Activated CD4-positive, alpha-beta T cell treated with anti-CD3 and anti-CD28 coated beads for 48 hours (primary cell): ENCODE measurements at places on chromosomes 1 and 21.

DNA sequence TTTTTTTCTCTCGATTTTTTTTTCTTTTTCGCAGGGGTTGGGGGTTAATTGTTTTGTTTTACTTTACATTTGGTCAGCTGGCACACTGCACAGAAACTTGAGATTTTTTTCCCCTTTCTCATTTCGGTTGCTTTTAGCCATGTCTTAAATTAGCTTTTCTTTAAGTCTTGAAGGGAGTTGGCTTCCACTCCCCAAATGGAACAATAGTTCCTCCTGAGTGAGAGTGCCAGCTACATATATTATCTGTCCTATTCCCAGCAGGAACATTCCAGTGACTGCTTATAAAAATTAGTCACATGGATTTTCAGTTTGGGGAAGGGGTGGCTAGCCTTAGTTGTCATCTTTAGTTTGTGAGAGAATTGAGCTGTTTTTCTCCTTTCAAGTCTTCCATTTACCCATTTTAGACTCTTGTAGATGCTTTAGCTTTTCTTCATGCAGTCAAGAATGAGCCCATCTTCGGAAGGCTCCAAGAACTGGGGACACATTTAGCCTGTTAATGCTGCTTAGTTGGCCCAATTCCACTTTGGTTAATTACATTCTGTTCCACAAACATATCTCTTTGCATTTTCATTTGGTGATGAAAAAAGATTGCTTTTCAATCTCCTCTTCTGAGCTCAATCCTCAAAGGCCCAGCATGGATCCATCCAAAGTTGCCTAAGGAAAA, 510.1 kb upstream of the CXADR start:
- DNase-seq: no peak

DNA sequence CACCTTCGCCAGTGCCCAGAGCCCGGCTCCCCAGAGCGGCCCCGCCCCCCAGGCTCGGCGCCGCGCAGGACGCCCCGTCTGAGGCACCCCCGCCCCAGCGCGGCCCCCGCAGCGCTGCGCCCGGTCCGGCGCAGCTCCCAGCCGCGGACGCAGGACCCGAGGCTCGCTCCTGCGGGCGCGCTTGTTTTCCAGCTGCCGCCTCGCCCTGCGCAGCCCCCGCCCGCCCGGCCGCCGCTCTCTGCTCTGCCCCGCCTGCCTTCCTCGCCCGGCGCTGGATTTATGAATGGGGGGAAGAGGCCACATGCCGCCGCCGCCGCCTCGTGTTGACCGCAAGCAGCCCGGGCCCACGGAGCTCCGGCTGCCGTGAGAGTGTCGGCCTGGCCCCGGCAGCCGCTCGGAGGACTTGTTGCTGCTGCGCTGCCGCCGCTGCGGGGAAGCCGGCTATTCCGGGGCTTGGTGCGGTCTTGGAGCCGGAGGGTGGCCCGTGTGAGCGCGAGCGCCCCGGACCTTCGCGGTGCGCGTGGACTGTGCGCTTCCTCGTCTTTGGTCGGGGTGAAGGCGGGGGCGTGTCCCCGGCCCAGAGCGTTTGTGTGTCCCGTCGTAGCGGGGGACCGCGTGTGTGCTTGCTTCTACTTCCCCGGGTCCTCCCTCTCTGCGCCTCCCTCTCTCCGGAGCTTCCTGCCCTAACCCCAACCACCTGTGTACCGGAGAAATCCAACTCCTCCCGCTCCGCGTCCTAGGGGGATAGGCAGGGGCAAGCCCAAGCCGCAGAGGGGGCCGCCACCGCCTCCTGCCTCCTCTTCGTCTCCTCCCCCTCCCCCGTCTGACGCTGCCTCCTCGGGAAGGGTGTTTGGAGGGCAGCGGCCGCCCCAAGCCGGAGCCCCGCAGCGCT, 736 bp downstream of the KCNC4 start:
- DNase-seq: peak; percentile 71

- DNase-seq: no peak
Observed at GRCh38 chr1:13507075-13507474, 6.7 kb downstream of the LRRC38 start.

GRCh38 chr1:164320790-164321731, 237.9 kb upstream of the PBX1 start:
- DNase-seq: no peak

DNA sequence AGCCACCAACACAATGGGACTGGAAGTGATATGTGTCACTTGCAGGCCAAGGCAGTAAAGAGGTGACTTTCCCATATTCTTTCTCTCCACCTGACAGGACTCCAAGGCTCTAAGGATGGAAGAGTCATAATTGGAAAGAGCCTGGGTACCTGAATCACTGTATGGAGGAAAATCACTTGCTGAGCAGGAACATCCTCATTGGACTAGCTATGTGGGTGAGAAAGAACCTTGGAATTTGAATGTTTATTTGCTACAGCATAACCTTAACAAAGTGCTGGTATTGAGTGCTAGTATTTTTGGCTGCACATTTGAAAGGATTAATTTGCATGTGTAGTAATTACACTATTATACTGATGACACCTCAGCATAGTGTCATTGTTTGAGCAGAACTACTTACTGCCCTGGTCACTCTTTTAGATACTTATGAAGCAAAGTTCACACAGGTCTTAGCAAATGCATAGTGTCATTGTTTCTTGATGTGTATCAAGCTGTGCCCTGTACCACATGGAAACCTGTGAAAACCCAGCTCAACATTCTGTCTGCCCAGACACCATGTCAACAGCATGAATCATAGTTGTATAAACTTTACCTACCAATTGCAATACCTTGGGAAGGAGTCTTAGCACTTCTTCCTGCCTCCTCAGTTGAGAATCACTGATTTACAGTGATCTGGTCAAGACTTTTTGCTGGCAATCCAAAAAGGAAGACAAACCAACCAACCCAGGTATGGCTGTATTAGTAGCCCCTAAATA, 5.1 kb upstream of the S100A10 start:
- no peak for DNase-seq

DNA sequence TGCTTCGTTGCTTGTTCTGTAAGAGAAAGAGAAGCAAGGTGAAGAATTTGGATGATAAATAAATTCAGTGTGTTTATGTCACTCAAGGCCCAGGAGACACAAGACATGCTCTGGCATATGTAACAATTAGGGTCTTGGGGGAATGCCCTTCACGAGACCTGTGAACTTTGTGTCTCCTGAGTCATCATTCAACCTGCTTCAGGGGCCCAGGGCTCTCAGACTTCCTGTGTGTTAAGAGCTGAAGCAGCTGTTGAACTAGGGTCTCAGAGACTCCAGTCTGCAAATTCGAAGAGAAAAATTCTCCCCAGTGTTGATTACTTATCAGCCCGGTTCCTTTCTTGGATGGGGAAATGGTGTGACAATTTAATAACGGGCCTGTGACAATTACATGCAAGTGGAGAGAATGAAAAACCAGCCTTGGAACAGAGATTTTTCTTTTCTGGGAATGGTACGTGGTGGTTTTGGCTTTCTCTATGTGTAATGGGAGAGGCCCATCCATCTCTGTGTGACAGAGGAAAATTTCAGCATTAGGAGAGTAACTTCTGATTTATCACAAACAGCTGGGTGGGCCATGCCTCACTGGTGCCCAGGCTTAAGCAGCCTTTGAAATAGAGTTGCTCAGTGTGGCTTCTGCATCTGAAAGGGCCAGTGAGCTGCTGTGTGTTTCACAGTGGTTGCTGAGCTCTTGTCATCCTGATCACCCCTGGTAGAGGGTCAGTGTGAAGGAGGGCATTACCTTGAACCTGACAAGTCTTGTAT, 22.4 kb downstream of the HUNK start:
- no peak for DNase-seq

DNA sequence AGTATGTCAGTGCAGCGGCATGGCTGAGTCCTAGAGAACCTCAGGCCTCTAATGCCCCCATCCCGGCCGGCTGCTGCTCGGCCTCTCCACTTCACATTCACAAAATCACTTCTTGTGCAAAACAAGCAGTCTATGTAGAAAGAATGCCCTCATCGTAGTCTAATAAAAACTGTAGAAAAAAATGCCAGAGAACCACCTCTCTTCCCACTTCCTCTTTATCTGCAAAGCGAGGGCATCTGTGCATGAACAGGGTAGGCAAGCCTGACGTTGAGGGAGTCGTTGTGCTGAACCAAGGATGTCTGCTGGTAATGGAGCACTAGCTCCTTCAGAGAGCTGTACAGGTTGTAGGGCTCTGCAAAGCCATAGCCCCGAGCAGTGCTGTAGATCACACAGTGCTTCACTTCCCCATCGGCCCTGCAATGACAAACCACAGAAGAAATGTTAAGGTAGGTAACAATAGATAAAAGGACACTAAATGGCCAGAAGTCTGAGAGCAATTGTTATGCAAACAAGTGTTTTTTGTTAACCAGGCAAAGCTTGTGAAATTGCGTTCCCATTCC, 88.9 kb downstream of the PIK3R3 start:
- no peak for DNase-seq

DNA sequence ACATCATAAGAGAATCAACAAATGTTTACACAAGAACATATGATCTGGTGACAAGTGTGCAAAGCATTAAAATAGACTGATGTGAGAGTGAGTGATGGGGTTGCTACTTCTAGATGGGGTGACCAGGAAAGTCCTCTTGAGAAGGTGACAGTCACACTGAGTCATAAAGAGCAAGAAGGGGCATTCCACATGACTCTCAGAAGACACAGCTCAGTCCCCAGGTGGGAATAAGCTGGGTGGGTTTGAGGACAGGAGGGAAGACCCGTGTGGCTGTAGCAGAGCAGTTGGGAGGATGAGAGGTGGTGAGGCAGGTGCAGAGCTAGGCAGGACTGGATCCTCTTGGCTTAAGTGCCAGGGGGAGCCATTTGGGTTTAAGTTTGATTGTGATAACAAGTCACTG, 53.1 kb downstream of the TNR start:
- no peak for DNase-seq

DNA sequence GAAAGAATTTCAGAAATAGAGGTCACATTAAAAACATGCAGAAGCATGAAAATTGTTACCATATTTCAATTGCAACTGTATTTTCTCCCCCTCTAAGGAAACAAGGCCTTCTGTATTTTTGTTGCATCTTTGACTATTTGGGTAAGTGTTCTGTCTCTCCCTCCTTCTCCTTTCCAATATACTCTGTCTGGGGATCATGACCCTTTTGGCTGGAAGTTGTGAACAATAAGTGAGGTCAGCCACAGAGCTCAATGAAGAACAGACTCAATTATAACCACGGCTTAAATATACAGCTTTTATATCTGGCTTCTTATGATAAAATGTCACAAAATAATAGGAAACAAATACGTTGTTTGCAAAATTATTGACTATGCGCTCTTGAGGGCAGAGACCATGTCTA, 47.1 kb downstream of the SPAG17 start:
- no peak for DNase-seq

DNA sequence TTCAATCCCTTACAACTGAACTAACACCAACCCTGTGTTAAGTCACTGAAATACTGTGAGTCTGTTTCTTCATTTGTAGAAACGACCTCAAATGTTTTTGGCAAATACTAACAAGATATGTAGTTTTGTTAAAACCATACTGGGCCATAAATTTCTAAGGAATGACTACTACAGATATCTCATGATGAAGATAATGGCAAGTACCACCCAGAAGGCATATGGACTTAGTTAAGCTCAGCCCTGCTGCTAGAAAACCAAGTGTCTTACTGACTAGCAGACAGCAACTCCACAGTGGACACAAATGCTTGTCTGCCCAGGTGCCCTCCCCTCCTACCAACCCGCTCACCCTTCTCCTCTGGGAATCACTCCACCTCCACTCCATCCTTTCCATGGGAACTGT, 44.5 kb upstream of the BMP8B start:
- DNase-seq: no peak

GRCh38 chr1:113887402-113888175, at the start of gene BCL2L15:
Gene BCL2L15 (minus strand): TSS chr1:113887581. CDS start chr1:113887375, 206 bp downstream.
- no peak for DNase-seq

- peak; percentile 77 for DNase-seq
Observed at GRCh38 chr1:230426246-230427093, at the start of gene PGBD5. Gene PGBD5 (minus strand): TSS chr1:230426332. CDS start chr1:230425928, 404 bp downstream.

DNA sequence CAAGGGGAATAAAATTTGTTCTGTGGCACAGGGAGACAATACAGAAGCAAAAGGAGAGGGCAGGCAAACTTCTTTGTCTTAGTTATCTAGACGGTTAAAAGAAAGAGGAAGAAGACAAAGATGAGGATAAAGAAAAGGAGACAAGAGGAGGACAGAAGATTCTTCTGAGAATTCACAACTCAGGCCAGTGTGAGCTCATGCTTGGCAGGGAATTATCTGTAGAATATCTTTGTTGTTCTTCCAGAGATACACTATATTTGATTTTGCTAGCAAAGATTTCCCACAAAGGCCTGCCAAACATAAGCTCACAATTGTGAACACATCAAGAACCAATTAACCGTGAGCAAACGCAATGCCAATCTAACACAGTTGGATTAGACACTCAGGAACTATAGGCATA, 21.4 kb downstream of the SLC16A1 start:
- DNase-seq: no peak

DNA sequence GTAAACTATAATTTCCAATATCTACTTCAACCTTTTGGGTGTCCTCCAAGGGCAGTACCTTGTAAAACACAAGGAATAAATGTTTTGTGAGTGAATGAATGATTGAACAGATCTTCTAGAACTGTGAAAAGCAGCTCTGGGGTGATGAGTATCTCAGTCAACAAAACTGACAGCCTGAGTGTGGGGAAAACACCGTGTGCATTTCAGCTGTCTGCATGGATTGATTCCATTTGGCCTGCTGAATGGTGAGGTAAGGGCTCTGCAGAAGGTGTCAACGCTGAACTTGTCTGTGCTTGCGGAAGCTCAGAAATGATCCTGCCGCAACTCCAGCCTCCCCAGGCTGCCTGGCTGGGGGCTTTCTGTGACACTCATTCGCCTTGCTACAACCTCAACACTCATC, 7.4 kb upstream of the AGMAT start:
- DNase-seq: no peak

DNA sequence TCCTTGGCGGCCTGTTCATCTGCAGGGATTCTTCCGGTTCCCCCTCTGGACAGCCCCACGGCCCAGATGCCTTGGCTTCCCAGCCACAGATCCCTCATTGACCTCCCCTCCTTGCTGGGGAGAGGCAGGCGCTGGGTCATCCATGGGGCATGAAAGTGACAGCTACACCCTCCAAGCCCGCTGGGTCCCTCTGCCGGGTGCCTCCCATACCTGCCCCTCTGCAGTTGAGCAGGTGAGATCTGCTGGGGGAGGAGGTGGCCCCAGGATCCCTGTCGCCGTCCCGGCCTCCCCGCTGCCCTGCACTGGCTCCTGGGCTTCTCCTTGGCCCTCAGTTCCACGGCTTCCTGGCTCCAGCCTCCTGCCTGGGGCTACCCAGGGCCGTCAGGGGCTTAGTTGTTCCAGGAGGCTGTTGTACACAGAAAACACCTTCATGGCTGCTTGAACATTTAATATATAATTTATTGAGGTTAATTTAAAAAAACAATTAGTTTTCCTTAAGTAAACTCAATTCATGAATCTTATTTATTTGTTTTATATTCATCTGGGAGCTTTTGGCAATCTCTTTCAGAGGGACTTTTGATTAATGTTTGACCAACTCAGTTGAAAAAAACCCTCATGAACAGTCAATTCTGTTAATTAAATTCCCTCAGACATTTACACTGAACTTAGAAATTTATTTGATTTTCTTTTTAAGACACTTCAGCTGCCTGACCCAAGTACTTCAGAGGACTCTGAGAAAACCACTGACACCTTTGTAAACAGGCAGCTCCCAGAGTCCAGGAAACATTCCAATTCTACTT, 67.6 kb upstream of the ABCG1 start:
- DNase-seq: no peak
